ENCODE measurements at places on chromosomes 3 and 15. TPM values are rescaled to one million over a fixed set of nuclear protein-coding genes. Genes with fewer than 3 reads are reported as not detected.

DNA sequence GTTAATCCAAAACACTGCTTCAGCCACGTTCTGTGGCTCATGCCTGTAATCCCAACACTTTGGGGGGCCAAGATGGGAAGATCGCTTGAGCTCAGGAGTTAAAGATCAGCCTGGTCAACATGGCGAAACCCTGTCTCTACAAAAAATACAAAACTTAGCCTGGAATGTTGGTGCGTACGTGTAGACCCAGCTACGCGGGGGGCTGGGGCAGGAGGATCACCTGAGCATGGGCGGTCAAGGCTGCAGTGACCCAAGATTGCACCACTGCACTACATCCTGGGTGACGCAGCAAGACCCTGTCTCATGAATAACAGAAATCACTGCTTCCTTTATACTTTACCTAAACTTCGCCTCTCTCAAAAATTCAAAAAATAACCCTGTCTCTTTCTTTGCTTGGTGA is 1325.0 kb upstream of the CADM2 start:
- DNase-seq, result no peak

GRCh38 chr3:65485826-65486469 is 552.8 kb downstream of the MAGI1 start:
- no peak for DNase-seq

DNA sequence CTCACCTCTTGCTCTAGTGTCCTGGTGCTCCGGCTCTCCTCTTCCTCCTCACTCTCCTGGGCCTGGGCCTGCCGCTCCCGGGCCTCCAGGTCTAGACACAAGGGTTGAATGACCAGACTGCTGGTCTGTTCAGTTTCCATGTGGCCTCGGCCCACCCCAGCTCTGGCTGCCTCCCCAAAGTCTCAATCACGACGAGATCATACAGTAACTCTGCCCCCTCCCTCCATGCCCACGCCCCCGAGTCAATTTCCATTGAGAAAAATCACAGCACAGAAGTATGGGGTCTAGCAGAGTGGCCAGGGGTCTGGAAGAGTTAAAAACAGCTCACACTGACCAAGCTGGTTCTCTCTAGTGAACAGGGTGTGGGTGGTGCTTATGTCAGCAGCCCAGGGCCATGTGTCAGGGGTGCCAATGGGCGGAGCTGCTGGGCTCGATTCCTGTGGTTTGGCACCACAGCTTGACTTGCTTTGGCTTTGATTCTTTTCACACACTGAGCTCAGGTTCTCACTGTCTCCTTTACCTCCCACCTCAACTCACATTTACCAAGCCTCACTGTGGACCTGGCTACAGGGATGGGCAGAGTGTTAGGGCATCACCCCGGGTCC is 6.9 kb downstream of the C15orf62 start:
- peak; percentile 91 for DNase-seq

DNA sequence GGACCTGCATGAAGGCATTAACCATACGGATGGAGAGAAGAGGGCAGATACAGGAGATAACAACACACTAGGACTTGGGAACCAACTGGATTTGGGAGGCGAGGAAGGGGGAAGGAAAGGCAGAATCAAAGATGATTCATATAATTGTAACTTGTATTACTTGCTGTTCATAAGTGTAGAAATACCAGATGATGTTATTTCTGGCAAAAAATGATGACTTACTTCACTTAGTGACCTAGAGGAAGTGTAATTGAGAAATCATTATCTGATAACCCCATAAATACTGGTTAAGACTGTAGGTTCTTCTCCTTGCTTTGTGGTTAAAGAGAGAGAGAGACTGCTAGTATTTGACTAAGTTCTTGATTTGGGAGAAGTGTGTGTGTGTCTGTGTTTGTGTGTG is 50.5 kb upstream of the GK5 start:
- peak; percentile 13 for DNase-seq

DNA sequence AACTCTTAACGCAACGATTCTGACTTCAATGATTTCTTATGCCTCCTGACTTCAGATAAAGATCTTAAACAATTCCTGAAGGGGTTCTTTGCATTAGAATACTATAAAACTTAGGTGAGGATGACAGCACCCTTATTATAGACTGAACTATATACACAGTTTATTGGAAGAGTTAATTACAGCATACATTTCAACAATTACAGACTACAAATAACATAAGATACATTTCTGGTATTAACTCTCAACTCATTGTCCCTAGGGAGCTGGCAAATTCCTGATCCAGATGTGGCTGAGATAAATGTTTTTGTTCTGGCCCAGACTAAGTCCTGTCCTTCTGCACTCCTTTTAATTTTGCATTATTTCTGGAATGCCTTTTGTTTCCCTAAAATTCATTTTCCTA is 155.5 kb upstream of the TMC3 start:
- peak; percentile 2 for DNase-seq

GRCh38 chr15:63122002-63122875 is 578 bp downstream of the LACTB start:
- peak; percentile 84 for DNase-seq

GRCh38 chr3:171173736-171174135 is 147.2 kb upstream of the SLC2A2 start:
- DNase-seq, result no peak

GRCh38 chr3:178010306-178010705 is 525.9 kb upstream of the KCNMB2 start:
- no peak for DNase-seq

GRCh38 chr3:73214846-73215245 is 153.4 kb downstream of the EBLN2 start:
- no peak for DNase-seq

GRCh38 chr3:37903320-37903719 is 41.6 kb downstream of the CTDSPL start:
- no peak for DNase-seq

GRCh38 chr3:24773798-24774197 is 279.1 kb upstream of the THRB start:
- DNase-seq, result peak; percentile 63

DNA sequence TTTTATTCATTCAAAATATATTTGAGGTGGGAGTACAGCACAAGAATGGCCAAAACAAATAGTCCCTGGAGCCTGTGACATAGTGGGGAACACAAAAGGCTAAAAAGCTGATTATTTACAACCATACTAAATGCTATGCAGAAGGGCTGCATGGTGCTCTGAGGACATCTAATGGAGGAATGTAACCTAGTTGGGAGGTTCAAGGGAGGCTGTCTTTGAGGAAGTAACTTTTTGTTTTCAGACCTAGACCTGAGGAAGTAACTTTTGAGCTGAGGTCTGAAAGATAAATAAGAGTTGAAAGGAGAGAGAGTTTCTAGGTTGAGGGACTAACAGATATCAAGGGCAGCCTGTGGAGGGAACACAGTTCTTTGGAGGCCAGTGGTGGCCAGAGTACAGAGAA is 34.8 kb upstream of the RASA2 start:
- peak; percentile 68 for DNase-seq

DNA sequence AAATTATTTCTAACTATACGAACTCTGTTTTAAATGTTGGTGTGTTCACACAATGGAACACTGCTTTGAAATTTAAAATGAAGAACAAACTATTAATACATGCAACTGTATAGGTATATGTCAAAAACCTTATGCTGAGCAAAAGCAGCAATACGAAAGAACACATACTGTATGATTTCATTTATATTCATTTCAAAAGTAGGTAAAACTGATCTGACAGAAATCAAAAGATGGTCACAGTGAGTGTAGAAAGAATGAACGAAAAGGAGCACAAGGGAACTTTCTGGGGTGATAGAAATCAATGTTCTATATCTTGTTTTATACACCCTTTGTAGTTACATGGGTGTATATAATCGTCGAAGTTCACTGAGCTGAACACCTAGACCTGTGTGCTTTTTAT is 12.6 kb downstream of the ATP8B4 start:
- no peak for DNase-seq

DNA sequence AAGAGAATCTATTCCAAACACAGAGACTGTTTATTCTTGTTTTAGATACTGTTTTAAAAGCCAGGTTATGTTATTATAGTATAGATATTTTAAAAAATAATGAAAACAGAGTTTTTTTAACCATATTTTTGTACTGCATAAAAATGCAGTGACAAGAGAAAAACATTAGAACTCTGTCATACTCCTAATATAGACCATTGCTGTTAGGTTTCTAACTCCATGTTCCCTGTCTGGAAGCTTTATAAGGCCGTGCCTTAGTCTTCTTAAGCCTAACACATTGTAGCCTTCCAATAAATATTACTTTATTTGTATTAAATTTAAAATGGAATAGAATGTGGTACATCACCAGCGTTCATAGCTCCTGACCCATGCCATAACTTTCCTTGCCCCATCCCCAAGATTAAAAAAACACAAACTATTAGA is 53.2 kb downstream of the MBNL1 start:
- no peak for DNase-seq

DNA sequence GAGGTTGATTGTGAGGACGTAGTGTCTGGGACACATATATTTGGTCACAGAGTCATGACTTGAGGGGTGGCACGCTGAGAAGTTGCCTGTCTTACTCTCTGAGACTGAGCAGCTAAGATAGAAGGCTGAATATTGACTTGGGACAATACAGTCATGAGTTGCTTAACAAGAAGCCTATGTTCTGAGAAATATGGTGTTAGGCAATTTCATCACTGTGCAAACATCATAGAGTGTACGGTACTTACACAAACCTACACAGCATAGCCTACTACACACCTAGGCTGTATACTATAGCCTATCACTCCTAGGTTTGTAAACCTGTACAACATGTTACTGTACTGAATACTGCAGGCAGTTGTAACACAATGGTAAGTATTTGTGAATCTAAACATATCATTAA is 30.3 kb upstream of the SPESP1 start:
- DNase-seq, result no peak

GRCh38 chr15:50542887-50543210 is 3.6 kb downstream of the USP50 start:
- DNase-seq, result no peak

DNA sequence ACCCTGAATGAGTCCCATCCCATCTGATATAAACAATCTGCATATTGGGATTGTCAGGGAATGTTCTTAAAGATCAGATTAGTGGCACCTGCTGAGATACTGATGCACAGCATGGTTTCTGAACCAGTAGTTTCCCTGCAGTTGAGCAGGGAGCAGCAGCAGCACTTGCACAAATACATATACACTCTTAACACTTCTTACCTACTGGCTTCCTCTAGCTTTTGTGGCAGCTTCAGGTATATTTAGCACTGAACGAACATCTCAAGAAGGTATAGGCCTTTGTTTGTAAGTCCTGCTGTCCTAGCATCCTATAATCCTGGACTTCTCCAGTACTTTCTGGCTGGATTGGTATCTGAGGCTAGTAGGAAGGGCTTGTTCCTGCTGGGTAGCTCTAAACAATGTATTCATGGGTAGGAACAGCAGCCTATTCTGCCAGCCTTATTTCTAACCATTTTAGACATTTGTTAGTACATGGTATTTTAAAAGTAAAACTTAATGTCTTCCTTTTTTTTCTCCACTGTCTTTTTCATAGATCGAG is 4.5 kb downstream of the B2M start:
- no peak for DNase-seq

DNA sequence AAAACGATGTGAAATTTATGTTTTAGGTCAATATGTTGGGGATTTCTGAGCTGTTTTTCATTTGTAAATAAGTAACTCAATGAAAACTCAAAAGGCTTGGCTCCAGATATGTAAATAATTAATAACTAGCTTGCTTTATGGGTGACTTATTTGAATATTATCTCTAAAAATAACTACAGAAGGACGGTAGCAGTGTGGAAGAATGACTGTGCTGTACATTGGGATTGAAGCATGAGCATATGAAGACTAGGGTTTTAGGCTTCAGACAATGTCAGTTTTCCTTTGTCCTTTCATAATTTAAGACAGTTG is 343.9 kb downstream of the GRM7 start:
- no peak for DNase-seq

- DNase-seq, result no peak
These were observed 10.9 kb downstream of the CHCHD6 start for GRCh38 chr3:126714921-126715320.

- peak; percentile 92 for DNase-seq
These were observed 27.0 kb downstream of the SHQ1 start for GRCh38 chr3:72821161-72821781.

DNA sequence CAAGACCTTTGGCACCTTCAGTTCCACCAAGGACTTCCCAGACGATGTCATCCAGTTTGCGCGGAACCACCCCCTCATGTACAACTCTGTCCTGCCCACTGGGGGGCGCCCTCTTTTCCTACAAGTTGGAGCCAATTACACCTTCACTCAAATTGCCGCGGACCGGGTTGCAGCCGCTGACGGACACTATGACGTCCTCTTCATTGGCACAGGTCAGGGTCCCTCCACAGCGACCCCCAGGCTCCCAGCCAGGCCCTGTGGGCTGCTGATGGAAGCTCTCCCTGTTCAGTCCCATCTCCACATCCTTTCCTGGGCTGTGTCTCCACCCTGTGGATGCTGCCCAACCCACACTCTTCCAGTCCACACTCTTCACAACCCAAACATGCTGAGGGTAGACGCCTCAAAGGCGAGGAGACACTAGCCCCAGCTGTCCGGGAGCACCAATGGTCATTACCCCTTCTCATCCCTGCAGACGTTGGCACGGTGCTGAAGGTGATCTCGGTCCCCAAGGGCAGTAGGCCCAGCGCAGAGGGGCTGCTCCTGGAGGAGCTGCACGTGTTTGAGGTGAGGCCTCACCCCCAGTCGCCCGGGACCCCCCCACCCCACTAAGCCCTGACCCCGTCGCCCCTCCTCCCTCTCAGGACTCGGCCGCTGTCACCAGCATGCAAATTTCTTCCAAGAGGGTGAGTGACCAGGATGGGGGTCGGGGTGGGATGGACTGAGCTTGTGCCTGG is 4.3 kb upstream of the LSMEM2 start:
- no peak for DNase-seq

GRCh38 chr3:58840949-58841348 is 174.4 kb upstream of the FAM3D start:
- DNase-seq, result peak; percentile 13

DNA sequence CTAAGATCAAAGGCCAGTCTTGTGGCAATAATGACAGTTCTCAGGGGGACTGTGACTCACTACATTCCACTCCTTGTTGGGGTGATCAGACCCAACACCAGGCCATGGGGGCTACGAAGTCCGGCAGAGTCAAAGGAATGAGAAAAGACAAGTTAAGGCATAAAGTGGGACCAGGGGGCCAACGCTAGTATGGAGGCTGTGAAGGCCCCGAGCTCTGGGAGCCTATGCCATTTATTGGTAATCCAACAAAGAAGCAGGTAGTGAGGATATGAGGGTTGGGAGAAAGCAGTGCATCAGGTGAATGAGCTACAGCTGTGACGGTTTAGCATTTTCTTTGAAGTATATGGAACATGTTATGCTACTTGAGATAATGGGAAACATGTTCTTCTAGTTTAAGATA is 104.4 kb upstream of the C2CD4B start:
- peak; percentile 13 for DNase-seq

- no peak for DNase-seq
These were observed 42.5 kb downstream of the CMTM6 start for GRCh38 chr3:32460031-32460749.

Gene PLXND1
- 44.2 TPM for total RNA-seq

Gene CHL1
- total RNA-seq, result under 0.01 TPM

Gene TERC
- total RNA-seq, result 454 TPM

Gene SRGAP3
- 5.3 TPM for total RNA-seq

Gene GOLGA8S
- not detected for total RNA-seq

Gene PODXL2
- 4.8 TPM for total RNA-seq

Gene SLC28A1
- total RNA-seq, result not detected

Gene GUCA1C
- total RNA-seq, result not detected

Gene CNBP
- total RNA-seq, result 398 TPM

Gene MYO5A
- 27.0 TPM for total RNA-seq

Gene SPESP1
- total RNA-seq, result 13.8 TPM

Gene ZKSCAN7
- 8.8 TPM for total RNA-seq

Gene NAA50
- total RNA-seq, result 263 TPM

Gene ACKR2
- 0.11 TPM for total RNA-seq
